ENCODE measurements at places on chromosomes 4 and X. TPM values are rescaled to one million over a fixed set of nuclear protein-coding genes. Genes with fewer than 3 reads are reported as not detected.

DNA sequence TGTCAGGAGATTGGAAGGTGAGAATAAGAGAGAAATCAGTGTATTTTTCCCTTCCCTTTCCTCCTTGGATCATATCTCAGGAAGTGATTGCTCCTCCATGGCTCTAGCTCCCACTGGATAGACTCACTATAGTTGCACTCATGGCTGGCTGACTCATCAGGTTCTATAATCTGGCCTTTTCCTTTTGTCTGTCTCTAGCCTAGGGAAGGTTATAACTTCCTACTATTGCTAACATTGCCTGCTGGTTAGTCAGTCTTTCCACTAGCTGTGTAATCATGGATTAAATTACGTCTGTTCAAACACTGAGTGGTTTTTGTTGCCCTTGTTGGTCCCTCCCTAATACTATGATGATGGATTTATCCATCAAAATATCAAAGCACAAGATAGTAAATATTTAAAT lies 195.5 kb upstream of the VEGFC start:
- DNase-seq, result no peak
- no peaks in the 10 kb centered on the region for H3K27me3 ChIP-seq
- no peaks in the 10 kb centered on the region for H3K36me3 ChIP-seq
- no peak overlapping the region for H3K27ac ChIP-seq

GRCh38 chrX:108271397-108271787 lies 166.8 kb downstream of the COL4A6 start:
- H3K4me1 ChIP-seq, result no peaks in the 10 kb centered on the region
- H3K36me3 ChIP-seq, result no peaks in the 10 kb centered on the region
- no peak overlapping the region for H3K4me3 ChIP-seq
- H3K27me3 ChIP-seq, result no peaks in the 10 kb centered on the region
- no peak for DNase-seq
- no peak overlapping the region for H3K27ac ChIP-seq

DNA sequence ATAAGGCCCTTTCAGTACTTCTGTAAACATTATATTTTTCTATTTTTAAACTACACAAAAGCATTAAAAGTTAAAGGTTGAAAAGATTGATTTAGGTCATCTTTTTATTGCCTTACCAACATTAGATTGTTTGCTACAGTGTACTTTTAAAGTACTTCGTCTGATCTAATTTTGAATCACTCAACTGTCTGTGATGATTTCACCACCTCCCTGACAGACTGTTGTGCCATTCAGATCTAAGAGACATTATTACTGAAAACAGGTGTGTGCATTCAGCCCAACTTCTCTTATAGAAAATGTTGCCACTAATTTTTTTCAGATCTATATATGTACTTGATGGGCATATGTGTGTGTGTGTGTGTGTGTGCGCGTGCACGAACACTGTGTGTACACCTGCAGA lies 39.3 kb downstream of the GASK1B start:
- no peak overlapping the region for H3K27ac ChIP-seq
- H3K36me3 ChIP-seq, result no peaks in the 10 kb centered on the region
- no peaks in the 10 kb centered on the region for H3K4me1 ChIP-seq
- DNase-seq, result no peak

DNA sequence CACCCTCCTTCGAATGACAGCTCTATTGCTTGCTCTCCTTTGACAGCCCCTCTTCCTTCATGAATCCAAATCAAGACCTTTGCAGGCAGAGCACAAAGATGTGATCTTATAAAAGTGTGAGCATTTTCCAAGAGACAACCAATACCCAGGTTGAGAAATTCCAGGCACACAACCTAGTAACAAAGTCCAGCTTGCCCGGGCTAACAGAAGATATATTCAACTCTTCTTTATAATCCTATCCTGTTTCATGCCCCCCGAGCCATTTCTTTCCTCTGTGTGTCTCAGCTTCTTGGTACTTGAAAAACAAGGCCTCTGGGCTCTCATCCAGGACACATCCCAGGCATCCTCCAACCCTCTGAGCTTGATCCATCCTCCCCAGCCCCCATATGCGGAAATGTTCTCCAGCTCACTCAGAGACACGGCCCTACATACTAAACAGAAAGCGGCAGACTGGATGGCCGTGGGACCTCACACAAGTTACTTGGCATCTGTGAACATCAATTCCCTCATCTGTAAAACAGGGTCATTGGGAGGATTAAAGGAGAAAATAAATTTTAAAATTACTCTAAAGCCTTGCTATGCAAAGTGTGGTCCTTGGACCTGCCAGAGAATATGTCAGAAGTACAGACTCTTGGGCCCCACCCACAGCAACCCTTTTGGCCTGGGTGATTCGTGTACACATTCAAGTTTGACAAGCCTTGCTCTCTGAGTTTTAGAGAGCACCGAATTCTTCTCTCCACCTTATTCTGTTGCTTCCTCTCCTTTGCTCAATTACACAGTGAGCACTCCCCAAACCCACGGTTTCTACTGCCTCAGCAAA lies 627.0 kb downstream of the BCOR start:
- DNase-seq, result no peak
- H3K27ac ChIP-seq, result no peak overlapping the region
- no peaks in the 10 kb centered on the region for H3K36me3 ChIP-seq
- no peak overlapping the region for H3K4me3 ChIP-seq

GRCh38 chrX:97672608-97673007 lies 788.9 kb downstream of the RPA4 start:
- H3K36me3 ChIP-seq, result no peaks in the 10 kb centered on the region
- H3K27me3 ChIP-seq, result no peaks in the 10 kb centered on the region
- no peak overlapping the region for H3K27ac ChIP-seq

Gene RIPPLY1
- not detected for total RNA-seq

GRCh38 chr4:8534129-8534528 lies 46.1 kb upstream of the GPR78 start:
- no peak for DNase-seq
- no peak overlapping the region for H3K4me3 ChIP-seq
- no peaks in the 10 kb centered on the region for H3K27me3 ChIP-seq

DNA sequence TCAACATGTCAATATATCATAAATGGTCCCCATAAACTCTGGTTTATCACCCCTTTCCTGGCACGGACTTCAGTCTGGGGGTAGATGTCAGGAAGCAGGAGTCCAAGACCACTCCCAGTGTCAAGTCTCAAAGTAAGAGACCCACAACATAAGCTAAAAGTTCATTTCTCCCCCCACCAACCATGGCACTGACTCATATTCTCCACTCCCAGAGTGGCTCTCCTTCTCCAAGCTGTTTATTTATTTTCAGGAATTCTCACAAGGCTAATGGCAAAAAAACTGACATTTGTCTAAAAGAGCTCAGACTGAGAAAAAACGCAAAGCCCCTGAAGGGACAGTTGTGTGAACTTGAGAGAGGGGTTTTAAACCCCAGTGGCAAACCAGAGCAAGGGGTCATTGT lies 217.0 kb downstream of the RAB28 start:
- H3K27me3 ChIP-seq, result no peaks in the 10 kb centered on the region
- no peak overlapping the region for H3K4me3 ChIP-seq
- DNase-seq, result no peak
- H3K4me1 ChIP-seq, result no peaks in the 10 kb centered on the region
- no peak overlapping the region for H3K27ac ChIP-seq

DNA sequence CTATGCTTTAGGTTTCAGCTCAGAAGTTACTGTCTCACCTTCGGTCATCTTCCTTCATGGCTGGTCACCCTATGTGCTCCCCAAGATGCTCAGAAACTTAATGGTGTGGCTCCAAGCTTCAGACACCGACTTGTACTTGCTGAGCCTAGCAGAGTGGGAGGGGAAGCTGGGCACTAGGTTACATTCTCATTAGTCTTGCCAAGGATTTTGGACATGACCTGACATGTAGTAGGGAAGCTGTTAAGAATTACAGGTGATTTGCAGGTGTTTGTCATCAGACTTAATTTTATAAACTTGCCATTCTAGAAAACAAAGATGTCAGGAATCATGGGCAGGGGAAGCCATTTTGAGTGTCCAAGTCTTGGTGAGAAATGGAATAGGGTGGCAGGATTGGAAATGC lies 72.4 kb downstream of the CCNG2 start:
- no peaks in the 10 kb centered on the region for H3K36me3 ChIP-seq
- no peak overlapping the region for H3K27ac ChIP-seq
- H3K27me3 ChIP-seq, result peaks cover 2% of the 10 kb centered on the region

DNA sequence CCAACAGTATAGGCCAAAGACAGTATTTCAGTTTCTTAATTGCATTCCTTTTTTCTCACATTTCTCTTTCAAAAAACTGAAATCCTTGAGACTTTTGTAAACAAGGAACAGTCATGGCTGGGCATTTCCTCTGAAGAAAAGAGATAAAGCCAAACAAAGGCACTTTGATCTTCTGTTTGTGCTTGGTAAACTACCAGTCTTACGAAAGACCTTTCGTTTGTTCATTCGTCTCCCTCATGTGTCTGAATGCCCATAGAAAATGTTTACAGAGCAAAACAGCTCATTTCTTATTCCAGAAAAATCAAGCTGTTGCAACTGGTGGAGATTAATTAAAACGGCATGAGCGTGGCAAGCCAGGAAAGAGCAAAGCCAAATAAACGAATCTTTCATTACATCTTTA lies 178.0 kb downstream of the GASK1B start:
- H3K4me1 ChIP-seq, result no peaks in the 10 kb centered on the region
- no peak for DNase-seq
- no peaks in the 10 kb centered on the region for H3K36me3 ChIP-seq
- H3K27ac ChIP-seq, result no peak overlapping the region

DNA sequence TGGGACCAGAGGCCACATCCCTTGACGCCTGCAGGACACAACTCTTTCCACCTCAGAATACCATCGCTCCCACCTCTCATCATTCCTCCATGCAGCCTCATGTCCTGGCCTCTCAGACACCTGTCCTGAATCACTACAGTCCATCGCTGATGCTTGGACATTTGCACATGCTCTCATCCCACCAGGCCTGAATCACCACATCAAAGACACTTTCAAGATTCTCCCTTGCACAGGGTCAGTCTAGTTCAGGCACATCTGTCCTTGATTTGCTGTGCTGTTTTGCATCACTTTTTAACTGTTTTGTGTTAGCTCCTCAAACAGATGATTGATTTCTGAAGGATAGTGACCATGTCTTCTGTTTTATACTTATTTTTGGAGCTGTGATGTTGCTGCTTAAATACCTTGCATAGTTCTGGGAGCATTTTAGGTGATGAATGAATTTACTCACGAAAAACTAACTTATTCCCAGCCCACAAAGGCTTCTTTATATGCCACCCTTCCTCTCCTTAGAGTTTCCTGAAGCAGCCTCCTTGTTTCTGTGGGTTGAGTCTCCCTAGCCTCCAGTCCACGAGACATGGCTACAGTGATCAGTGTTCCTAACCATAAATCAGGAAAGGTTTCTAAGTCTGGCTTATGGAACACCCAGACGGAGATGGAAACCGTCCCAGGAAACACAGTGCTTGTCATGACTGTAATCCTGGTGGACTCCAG lies 2.6 kb downstream of the FAM114A1 start:
- H3K27ac ChIP-seq, result no peak overlapping the region
- H3K36me3 ChIP-seq, result no peaks in the 10 kb centered on the region
- H3K27me3 ChIP-seq, result peaks cover 5% of the 10 kb centered on the region
- no peak overlapping the region for H3K4me3 ChIP-seq

DNA sequence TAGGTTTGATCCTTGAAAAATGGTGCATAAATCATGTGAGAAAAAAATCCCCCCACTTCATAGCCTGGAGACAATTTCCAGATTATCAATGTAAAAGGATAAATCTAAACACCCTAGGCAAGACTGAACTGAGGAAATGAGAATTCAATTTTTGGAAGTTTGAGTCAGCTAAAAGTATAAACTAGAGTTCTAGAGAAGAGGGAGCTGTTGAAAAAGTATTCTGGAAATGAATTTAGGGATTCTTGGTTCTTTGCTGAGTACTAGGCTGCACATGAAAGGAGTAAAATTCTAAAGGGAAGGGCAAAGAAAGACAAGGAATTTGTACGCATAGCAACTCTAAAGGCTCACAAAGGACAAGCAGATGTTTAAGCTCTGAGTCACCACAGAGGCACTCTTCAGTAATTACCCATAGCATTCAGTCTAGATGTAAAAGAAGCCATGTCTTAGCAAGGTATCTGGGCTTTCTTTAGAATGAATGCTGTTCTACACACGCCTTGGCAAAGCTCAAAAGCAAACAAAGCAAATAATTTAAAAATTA lies 896.5 kb downstream of the PDHA2 start:
- no peak overlapping the region for H3K4me3 ChIP-seq
- H3K36me3 ChIP-seq, result no peaks in the 10 kb centered on the region
- DNase-seq, result no peak
- no peaks in the 10 kb centered on the region for H3K4me1 ChIP-seq
- H3K27ac ChIP-seq, result no peak overlapping the region

DNA sequence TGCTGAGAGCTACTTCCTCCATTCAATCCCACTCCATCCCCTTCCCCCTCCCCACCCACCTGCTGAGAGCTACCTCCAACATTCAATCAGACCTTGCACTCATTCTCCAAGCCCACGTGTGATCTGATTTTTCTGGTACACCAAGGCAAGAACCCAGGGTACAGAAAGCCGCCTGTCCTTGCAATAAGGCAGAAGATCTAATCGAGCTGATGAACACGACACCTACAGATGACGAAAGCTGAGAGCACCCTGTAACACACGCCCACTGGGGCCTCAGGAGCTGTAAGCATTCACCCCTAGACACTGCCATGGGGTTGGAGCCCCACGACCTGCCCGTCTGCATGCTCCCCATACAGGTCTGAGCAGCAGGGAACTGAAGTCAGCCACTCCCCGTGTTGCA lies 58.3 kb downstream of the TRIML1 start:
- no peak for DNase-seq
- no peaks in the 10 kb centered on the region for H3K4me1 ChIP-seq
- H3K27ac ChIP-seq, result no peak overlapping the region

DNA sequence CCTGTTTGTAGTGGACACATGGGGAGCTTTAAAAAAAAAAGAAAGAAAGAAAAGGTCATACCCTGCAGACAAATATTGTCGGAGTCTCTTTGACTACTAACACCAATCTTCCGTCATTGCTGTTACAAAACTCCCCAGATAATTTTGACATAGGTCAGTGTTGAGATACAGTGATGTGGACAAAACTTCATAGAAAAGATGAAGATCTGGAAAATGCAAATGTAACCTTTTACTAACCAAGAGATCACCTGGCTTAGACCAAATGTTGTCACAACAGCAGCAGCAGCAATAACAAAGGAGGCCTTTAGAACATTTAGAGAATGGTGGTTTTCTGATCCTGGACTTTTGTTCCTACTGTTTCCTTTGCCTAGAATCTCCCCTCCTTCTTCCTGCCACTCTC lies 8.1 kb upstream of the COMMD8 start:
- peaks cover 3% of the 10 kb centered on the region for H3K27me3 ChIP-seq
- no peaks in the 10 kb centered on the region for H3K4me1 ChIP-seq
- no peak overlapping the region for H3K27ac ChIP-seq
- DNase-seq, result no peak
- H3K4me3 ChIP-seq, result no peak overlapping the region

DNA sequence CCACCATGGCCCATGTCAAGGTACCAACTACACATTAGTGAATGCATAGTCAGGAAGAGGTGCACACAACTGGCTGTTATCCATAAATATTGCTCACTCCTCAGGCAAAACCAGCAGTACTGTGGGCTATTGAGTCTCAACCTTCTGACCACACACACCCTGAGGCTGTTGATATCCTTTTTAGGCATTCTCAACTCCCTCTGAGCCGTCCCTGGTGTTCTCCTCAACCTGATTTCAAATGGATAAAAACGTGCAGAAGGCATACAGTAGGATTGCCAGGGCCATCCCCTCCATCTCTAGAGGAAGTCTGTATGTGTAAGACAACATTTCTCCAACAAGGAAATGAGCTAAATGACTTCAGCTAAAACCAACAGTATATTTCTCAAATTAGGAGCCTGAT lies 98.7 kb upstream of the KLHL13 start:
- H3K27ac ChIP-seq, result no peak overlapping the region
- no peaks in the 10 kb centered on the region for H3K4me1 ChIP-seq
- H3K27me3 ChIP-seq, result no peaks in the 10 kb centered on the region
